ENCODE measurements at places on chromosomes 5 and 9.

- DNase-seq = no peak
Measured at GRCh38 chr9:80794197-80794596, 895.1 kb downstream of the TLE1 start.

DNA sequence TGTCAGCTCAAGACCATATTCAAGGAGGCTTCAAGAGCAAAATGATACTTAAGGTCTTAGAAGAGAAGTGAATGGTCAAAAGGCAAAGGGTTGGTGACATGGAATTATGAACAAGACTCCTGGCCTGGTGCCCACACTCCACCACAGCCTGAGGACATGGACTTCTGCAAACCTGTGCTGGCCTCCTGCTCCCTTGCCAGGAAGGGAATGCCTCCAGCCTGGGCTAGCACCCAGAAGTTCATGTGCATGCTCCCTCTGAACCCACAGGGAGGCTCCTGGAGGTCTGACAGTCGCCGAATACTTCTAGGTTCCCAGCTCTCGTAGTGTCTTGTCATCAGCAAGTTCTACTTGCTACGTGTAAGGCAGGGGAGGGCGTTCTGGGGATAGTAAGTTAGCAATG, 156.7 kb downstream of the FSTL4 start:
- DNase-seq = no peak

DNA sequence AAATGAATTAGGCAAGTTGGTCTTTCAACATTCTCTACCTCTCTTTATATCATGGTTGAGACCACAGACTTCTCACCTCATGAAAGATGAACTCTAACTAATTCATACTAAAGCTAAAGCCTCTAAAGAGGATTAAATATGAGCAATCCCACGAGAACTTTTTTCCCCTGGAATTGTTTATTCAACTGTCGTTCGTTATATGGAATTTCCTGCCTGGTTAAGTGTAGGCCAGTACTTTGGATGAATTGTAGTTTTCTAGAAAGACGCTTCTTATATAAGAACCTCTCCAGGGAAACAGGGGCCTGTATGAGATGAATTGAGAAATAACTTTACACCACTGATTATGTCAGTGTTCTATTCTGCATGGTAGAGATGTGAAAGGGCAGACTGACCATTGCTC, 42.9 kb downstream of the PDCD1LG2 start:
- no peak for DNase-seq

- DNase-seq = no peak
Measured at GRCh38 chr9:114279693-114280092, 43.2 kb upstream of the ORM1 start.

- no peak for DNase-seq
Measured at GRCh38 chr9:114626415-114627020, 15.4 kb downstream of the TMEM268 start.

GRCh38 chr5:7714697-7715096, 136.2 kb downstream of the CFAP90 start:
- DNase-seq = no peak

GRCh38 chr5:179699616-179700237, 960 bp downstream of the CANX start:
- no peak for DNase-seq

DNA sequence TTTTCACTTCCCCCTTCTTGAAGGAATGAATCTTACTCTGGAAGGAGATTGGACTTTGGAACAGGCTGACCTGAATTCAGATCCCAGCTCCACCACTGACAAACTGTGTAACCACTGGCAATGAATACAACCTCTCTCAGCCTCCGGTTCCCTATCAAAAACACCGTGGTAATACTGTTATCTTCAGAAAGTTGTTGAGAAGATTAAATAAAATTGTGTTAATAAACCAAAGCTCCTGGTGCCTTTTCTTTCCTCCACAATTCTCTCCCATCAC, 99.7 kb upstream of the RAI14 start:
- DNase-seq = no peak

- DNase-seq = no peak
Measured at GRCh38 chr5:6601271-6601670, 31.6 kb downstream of the NSUN2 start.

DNA sequence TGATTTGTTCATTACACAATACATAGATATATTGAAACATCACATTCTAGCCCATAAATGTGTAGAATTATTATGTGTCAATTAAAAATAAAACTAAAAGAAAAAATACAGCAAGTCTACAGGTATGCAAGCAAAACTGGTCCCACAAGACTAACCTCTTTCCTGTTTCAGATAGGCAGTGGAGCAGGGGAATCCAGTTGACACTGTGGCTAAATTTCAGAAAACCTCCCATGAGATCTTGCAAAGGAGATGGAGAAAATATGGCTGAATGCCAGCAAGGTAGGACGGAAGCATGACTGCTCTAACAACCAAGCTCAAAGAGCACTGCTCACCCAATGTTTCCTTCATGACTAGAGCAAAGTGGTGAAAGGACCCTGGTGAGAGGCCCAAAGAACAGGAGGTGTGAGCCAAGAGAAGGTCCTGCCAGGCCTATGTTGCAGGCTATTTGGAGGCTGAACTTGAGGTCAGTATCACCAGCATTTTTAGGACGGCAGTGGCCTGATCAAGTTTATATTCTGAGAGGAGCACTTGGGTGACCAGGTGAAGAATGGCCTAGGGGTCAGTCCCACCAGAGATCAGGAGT, 1.1 kb upstream of the SH3TC2 start:
- DNase-seq = no peak

GRCh38 chr5:78594610-78595457, 53.7 kb downstream of the LHFPL2 start:
- DNase-seq = no peak

DNA sequence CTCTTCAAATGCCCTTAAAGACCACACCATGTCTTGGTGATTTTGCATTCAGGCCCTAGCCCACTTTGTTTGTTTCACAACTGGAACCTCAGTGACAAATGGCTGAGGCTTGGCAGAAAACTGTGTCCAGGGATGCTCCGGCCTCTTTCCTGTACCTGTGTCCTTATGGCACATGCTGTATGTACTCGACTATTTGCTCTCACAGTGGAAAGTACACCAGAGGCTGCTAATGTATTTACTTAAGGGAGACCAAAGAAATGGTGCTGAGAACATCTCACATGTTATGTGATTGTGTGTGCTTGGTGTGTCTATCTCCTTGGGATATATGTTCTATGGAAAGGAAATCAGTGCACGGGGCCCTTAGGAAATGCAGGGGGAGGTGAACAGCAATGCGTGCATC, 263.3 kb downstream of the GADD45G start:
- DNase-seq = no peak

DNA sequence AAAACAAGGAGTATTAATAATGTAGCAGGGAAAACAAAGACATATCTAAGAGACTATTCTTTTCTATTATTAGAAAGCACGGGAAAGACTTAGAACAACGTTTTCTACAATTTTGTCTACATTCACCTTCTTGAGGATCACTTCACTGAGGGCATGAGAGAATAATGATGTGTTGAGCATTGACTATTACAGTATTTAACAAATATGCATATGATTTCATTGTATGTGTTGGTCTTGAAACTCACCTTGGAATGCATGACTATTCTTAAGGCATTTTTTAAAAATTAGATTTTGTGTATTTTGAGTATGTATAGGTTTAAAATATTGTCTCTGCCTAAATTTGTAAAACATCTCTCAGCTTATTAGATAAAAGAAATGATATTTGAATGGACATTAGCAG, 1.2 kb downstream of the FSD1L start:
- DNase-seq = no peak

- no peak for DNase-seq
Measured at GRCh38 chr9:124526174-124526573, 19.0 kb upstream of the NR5A1 start.

GRCh38 chr5:77095189-77095588, 8.1 kb upstream of the ZBED3 start:
- DNase-seq = no peak

GRCh38 chr5:149854866-149855265, 89.7 kb downstream of the PDE6A start:
- DNase-seq = no peak

GRCh38 chr5:138601444-138601843, 26.2 kb upstream of the HSPA9 start:
- no peak for DNase-seq

DNA sequence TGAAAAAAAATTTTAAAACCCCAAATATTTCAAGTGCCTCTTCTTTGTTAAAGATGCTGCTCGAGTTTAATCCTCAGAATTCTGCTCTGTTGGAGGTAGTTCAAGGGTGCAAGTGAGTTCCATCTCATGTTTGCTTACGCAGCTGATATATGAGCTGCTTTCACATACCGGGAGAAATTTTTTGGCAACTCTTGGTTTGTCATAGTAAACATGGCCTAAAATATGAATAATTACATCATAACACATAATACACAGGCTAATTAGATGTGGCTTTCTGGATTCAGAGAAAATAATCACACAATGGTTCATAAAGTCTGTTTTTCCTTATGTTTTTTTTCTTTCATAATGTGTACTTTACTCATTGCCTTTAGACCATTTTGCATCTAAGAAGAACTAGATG, 1134.1 kb downstream of the PTPRD start:
- DNase-seq = no peak

DNA sequence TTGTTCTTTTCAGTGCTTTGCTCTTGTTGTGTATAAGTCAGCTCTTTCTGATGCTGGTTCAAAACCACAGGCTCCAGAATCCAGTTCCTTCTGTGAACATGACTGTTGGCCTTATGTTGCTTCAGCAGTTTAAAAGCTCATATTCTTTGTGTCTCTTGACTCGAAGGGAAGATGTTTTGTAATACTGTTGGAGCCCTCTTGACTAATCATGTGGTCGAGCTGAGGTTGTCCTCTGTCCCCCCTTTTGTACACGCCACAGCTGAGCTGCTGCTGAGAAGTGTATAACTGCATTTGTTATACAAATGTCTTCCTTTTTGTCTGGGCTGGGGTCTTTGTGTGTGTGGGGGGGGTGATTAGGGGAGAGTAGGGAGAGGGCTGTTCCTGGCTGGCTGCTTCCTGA, 35.8 kb downstream of the SLC36A1 start:
- DNase-seq = no peak

DNA sequence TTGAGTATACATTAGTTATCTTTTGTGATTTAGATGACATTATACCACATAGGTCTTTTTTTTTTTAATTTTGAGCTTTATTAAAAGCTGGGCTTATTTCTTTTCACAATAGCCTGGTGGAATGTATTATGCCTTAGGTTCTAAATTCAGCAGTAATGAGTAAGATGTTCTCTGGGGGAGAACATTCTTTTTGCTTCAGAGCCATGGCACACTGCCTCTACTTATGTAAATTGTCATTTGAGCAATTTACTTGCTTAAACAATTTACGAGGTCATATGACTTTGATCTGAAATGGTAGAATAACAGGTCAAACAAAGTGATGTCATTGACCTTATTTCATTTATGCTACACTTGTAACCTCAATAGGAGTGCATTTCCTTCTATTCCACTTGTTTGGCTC, 154.2 kb downstream of the FOCAD start:
- no peak for DNase-seq

GRCh38 chr9:119160551-119160950, 208.7 kb downstream of the BRINP1 start:
- no peak for DNase-seq

GRCh38 chr9:7533376-7534090, 266.0 kb downstream of the DMAC1 start:
- no peak for DNase-seq

- no peak for DNase-seq
Measured at GRCh38 chr9:116959809-116960208, 272.7 kb downstream of the TRIM32 start.

DNA sequence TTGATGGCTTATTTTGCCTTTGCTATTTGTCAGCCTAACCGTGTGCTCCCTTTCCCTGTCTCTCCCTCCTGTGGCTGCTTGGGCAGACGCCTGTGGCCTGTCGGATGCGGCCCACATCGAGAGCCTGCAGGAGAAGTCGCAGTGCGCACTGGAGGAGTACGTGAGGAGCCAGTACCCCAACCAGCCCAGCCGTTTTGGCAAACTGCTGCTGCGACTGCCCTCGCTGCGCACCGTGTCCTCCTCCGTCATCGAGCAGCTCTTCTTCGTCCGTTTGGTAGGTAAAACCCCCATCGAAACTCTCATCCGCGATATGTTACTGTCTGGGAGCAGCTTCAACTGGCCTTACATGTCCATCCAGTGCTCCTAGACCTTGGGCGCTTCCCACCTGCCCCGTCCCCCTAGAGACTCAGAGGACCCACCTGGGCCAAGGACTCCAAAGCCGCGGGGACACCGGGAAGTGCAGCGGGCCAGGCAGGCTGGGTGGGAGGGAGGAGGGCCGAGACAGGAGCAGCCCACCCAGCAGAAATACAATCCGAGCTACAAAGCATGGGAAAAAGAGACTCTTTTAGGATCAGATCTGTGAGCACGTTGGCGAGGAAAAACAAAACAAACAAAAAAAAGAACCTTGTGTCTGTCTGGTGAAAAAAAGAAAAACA, 10.6 kb downstream of the NR2F1 start:
- DNase-seq = no peak

- no peak for DNase-seq
Measured at GRCh38 chr9:126745574-126746411, 59.0 kb upstream of the ZBTB43 start.

GRCh38 chr5:16970826-16971225, 34.7 kb upstream of the MYO10 start:
- DNase-seq = no peak

DNA sequence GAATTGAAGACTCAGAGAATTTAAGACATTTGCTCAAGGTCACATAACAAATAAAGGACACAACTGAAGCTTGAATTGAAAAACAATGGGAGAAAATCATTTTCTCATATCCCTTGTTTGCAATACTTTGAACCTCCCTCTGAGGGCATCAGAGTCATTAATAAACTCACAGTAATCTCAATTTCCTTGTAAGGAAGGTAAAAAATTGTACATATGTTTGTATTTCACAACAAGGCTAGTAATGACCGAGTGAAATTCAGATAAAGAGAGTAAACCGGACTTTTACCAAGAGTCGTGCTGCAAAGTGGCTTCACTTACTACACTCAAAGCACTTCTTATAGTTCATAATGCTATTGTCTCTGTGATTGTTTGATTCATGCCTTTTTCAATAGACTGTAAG, 665.0 kb downstream of the NR2F1-AS1 start:
- no peak for DNase-seq
